Astrocyte (in vitro differentiated cells and primary cell): ENCODE measurements at places on chromosomes 1 and 21. TPM values are rescaled to one million over a fixed set of nuclear protein-coding genes. Genes with fewer than 3 reads are reported as not detected.

The TPTE gene
- total RNA-seq: not detected in 2 replicates

DNA sequence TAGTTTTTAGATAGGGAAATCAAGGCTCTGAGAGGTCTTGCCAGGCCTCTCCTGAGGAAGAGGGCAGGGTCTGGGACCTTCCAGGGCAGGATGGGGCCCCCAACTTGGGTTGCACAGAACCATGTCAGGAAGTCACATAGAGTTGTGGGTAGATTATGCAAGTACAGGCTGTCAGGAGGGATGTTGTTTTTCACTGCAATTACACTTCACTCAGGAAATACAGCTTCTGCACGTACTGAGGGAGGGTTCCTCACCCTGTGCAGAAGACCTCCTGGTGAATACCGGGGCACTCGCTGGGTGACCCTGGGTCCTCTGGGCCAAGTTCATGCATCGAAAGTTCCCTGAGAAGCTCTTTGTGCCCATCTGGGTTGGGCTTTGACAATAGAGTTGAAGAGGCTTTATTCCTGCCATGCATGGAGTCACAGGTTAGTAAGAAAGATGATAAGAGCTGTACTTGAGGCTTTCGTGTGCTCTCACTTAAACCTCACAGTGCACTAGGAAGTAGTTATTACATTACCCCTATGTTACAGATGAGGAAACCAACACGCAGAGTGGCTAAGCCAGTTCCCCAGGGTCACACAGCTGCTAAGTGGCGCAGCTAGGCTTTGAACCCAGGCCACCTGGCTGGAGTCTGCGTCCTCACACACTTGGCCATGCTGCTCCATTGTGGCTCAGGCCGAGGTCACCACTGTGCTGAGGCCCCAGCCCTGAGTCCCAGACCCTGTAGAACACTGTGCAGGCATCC, 16.2 kb upstream of the TNFRSF1B start:
- no peaks in the 10 kb centered on the region for H3K36me3 ChIP-seq
- no peak overlapping the region for H3K27ac ChIP-seq
- no peaks in the 10 kb centered on the region for H3K27me3 ChIP-seq
- H3K4me1 ChIP-seq: peaks cover 13% of the 10 kb centered on the region

GRCh38 chr1:22806584-22806983, 95.9 kb downstream of the EPHB2 start:
- no peak overlapping the region for H3K4me3 ChIP-seq
- H3K36me3 ChIP-seq: no peaks in the 10 kb centered on the region
- H3K27me3 ChIP-seq: no peaks in the 10 kb centered on the region
- peaks cover 20% of the 10 kb centered on the region for H3K4me1 ChIP-seq
- DNase-seq: no peak
- no peak overlapping the region for H3K27ac ChIP-seq

- H3K4me3 ChIP-seq: no peak overlapping the region
- H3K4me1 ChIP-seq: no peaks in the 10 kb centered on the region
- H3K36me3 ChIP-seq: no peaks in the 10 kb centered on the region
- no peak overlapping the region for H3K27ac ChIP-seq
- no peaks in the 10 kb centered on the region for H3K27me3 ChIP-seq
These were observed 2.2 kb upstream of the KRTAP10-6 start for GRCh38 chr21:44594406-44594916.

DNA sequence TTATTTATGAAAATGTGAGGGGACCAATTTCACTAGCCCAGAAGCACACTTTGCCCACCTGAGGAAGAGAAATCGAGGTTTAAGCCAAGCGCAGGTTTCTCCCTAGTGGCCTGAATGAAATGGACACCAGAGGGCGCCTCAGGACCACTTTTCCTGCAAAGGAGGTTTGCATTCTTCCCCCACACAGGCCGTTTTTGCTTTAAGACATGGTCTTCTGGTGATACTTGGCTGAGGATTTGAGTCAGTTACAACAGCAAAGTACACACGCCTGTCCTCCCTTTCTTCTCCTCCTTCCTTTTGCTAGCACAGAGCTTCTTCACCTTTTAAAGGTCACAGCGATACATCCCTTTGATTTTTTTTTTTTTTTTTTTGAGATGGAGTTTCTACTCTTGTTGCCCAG, 5.4 kb downstream of the PLA2G2E start:
- H3K27ac ChIP-seq: no peak overlapping the region
- peaks cover 5% of the 10 kb centered on the region for H3K36me3 ChIP-seq
- no peaks in the 10 kb centered on the region for H3K27me3 ChIP-seq
- no peak overlapping the region for H3K4me3 ChIP-seq
- no peaks in the 10 kb centered on the region for H3K4me1 ChIP-seq
